T-helper 22 cell (primary cell): ENCODE measurements at places on chromosomes 2 and 18.

DNA sequence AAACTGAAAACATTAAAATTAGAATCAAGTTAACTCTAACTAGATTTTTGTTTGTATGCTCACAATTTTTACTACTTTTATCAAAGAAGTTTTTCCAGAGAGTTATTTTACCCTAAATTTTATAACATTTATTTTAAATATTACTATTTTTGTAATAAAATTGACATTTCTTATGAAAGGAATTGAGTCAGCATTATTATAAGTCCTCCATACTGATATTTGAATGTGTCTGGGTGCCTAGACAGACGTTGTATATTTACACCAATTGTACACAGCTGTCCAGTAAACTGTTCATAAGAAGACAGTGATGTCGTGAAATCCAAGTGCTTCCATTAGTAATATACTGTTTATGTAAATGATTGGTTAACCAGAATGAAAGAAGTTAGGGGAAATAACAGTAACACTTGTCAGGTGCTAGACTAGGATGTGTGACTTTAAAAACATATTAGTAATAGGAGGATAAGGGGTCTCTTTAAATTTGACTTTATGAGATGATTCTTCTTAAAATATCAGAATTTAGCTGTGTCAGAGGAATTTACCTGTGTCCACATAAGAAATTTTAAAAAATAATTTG, 73.7 kb downstream of the TANK start:
- no peak for DNase-seq

DNA sequence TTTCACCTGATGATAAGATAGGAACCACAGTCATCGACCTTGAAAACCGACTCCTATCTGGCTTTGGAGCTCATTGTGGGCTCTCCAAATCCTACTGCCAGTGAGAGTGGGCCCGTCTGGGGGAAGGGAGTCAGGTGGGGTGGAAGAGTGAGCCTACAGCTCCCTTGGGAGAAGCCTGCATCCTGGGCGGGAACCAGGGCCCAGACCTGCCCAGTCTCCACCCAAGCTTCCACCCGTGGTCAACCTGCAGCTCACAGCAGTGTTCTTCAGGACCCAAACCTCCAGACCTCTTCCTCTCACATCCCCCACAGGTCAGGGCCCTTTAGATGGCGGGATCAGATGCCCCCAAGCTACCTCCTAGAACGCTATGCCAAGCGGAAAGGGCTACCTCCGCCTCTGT, 40.2 kb downstream of the LMAN2L start:
- no peak for DNase-seq

DNA sequence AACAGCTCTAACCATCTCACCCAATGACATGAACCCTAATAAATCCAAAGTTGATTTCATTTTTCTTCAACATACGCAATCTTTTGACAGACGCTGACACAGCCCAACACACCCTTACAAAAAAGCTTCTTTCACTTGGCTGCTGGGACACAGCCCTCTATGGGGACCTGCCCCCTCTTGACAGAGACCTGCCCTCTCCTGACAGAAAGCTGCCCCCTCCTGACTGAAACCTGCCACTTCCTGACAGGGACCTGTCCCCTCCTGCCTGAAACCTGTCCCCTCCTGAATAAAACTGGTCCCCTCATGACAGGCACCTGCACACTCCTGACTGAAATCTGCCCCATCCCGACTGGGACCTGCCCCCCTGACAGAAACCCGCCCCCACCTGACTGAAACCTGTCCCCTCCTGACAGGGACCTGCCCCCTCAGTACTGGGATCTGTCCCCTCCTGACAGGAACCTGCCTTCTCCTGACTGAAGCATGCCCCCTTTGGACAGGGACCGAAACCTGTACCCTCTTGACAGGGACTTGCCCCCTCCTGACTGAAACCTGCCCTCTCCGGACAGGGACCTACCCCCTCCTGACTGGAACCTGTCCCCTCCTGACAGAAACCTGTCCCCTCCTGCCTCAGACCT, 87.9 kb downstream of the PXDN start:
- DNase-seq: no peak

- no peak for DNase-seq
Observed at GRCh38 chr2:127044977-127045661, 61.8 kb downstream of the BIN1 start.
